ENCODE measurements at places on chromosomes 6 and 20. TPM values are rescaled to one million over a fixed set of nuclear protein-coding genes. Genes with fewer than 3 reads are reported as not detected.

DNA sequence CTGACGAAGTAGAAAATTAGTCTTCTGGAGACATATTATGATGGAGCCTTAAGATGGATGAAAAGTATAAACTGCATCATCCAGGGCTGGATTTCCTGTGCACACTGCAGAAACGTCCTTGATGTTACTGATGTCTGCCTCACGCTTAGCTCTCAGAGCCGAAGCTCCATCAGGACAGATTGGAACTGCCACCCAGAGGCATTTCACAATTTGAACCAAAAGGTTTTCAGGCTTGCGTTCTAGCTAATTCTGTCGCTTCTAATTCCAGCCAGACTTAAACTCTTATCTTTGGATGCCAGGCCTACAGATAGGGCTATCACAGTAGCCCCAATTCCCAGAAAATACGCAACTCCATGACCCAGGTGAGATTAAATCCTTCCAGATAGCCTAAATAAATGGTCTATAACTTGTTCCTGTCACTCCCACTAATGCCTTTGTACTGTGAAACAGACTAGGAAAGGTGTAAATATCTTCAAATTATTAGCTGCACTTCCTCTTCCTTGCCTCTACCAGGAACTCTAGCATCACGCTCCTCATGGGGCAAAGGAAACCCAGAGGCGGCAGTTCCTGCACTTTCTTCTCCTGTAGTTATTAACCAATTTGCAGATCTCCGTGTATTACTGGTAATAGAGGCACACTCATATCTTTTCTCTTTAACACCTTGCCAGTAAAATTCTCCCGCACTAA, 634.6 kb downstream of the PRKN start:
- no peak for DNase-seq

GRCh38 chr6:43308101-43308989, at the start of gene CRIP3:
Gene CRIP3, minus strand, starts transcription at chr6:43308826. Its CDS starts 34 bp downstream, at chr6:43308792.
- no peak for DNase-seq

- no peak for DNase-seq
These were observed 118.9 kb upstream of the EXOC2 start for GRCh38 chr6:811831-812230.

GRCh38 chr6:921400-921799, 228.5 kb upstream of the EXOC2 start:
- no peak for DNase-seq

GRCh38 chr6:157269261-157269794, 54.0 kb downstream of the TMEM242 start:
- no peak for DNase-seq

Gene EYA2
- polyA plus RNA-seq: 5.1 TPM

All from AG04450 (cell line).